ENCODE measurements at places on chromosomes 3 and 15.

GRCh38 chr3:149969940-149970715 is 567 bp downstream of the PFN2 start:
- DNase-seq, result peak; percentile 69

DNA sequence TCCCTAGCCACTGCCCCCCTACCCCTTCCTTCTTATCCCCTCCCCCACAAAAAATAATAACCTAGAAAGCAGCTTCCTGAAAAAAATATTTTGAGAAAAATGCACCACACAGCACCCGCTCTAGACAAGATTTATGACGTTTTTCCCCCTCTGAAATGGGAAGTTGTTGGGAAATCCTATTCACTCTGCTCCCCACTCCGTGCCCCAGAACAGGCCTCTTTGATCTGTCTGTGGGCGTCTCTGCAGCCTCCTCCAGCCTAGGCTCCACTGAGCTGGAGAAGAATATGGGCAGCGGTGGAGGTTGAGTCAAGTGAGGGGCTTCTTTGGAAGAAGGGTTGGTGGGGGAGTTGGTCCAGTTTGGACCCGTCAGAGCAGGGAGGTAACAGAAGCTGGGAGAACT is 28.5 kb upstream of the POLG start:
- no peak for DNase-seq

GRCh38 chr15:63603516-63603915 is 6.3 kb downstream of the FBXL22 start:
- no peak for DNase-seq

DNA sequence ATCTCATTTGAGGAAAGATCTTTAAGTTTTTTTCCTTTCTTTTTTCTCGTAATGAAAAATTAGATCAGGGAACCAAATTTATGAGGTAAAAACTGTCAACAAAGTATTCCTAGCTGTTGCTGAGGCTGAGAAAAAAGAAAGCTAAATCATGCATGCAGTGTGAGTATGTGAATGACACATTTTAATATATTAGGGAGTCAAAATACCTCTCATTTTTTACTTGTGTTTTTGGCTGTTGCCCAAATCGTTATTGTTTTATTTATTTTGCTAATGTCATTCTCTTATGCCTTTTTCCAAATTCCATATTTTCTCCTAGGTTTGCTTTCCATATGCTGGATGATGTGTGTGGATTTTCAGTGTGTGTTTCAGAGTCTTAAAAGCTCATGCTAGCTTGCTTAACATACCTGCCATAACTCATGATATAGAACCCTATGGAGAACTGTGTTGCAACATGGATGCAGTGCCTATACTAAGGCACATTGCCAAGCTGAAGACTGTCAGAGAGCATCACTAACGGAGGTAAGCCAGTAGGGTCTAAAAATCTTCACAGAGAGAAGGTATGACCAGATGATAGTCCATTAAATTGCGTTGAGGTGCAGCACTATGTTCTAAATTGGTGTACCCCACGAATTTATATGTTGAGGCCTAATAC is 629.5 kb upstream of the KCNMB2 start:
- no peak for DNase-seq

DNA sequence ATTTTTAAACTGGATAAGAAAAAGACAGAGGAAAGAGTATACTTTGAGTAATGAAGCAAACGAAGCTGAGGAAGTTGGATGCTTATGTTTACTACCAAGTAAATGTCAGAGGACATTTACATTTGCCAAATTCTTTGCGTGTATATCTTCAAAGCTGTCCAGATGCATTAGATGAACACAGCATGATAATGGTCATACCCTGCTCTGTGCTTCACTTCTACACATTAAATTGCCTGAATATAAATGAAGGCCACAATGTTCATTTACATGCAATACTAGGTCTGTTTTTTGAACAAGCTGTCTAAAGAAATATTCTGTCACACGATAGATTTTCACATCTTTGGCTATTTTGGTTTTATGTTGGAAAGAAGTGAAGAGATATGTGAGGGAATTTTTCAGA is 405.8 kb upstream of the ADAMTS9 start:
- DNase-seq, result no peak

DNA sequence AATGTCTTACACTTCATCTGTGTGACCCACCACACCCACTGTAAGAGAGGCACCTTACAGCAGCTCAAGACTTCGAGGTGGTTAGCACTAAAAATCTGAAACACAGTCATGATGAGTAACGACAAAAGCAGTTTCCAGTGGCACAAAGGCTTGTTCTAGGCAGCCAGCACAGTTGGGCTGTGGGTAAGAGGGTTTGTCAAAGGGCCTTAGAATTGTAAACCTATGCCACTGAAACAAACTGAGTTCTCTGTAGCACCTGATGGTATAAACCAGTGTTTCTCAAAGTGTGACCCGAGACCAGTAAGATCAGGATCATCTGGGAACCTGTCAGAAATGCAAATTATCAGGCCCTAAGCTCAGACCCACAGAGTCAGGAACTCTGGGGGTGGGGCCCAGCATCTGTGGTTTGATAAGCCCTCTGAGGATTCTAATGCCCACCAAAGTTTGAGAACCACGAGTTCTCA is 36.5 kb downstream of the DAPK2 start:
- no peak for DNase-seq

- no peak for DNase-seq
Measured at GRCh38 chr3:54305409-54306099, 183.2 kb downstream of the CACNA2D3 start.

DNA sequence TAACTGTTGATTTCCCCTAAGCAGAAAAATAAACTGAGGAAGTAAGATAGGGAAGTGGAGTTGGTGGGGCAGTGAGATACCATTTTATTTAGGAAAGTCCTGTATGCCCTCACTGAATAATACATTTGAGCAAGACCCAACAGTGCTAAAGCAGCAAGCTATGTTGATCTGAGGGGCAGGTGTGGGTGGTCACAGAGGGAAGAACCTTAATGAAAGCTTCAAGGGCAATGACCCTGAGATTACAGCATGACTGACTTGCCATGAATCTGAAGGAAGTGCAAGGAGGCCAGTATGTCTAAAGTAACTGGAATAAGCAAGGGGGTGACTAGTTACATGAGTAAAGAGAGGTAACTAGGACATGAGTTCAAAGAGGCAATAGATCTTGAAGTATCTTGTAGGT is 159.5 kb downstream of the CD47 start:
- no peak for DNase-seq

GRCh38 chr3:187267306-187267705 is 24.2 kb downstream of the MASP1 start:
- DNase-seq, result no peak

- DNase-seq, result no peak
Measured at GRCh38 chr15:88071141-88071540, 185.4 kb downstream of the NTRK3 start.

GRCh38 chr3:36796161-36796560 is 31.8 kb upstream of the DCLK3 start:
- no peak for DNase-seq

DNA sequence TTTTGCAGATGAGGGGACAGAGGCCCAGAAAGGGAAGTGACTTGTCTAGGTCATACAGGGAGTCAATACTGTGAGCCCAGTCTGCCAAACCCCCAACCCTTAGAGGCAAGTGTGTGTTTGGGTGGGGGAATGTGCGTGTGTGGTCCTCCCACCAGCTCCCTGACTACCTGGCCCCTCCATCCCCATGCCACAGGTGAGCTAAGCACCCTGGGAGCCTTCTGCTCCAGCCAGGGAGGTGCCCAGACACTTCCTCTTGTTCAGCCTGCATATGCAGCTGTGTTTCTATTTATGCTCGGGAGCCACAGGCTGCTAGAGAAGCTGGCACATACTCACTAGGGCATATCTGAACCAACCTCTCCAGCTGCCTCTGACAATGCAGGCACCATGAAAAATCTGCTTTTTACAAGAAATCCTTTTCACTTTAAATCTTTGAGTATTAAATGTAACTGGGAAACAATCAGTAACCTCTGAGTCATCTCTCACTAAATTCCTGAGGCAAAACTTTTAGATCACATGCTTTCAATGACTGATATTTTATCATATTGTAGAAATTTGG is 20.7 kb downstream of the TBC1D2B start:
- DNase-seq, result no peak

DNA sequence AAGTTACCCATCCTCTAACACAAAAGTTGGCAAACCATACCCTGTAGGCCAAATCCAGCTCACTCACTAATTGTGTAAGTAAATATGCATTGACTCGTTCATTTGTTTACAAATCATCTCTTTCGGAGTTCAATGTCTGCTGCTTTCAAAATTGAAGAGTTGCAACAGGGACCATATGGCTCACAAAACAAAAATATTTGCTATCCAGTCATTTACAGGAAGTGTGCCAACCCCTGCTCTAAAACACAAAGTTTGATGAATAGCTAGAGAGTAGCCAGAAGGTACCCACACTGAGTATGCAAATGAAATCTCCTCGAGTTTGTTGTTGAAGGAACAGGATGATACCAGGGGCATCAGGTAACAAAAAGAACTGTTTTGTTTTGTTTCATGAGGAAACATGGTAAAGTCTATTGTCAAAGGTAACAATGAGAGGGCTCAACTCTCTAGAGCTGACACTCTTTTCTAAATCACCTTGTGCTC is 236.2 kb upstream of the THBS1 start:
- no peak for DNase-seq

DNA sequence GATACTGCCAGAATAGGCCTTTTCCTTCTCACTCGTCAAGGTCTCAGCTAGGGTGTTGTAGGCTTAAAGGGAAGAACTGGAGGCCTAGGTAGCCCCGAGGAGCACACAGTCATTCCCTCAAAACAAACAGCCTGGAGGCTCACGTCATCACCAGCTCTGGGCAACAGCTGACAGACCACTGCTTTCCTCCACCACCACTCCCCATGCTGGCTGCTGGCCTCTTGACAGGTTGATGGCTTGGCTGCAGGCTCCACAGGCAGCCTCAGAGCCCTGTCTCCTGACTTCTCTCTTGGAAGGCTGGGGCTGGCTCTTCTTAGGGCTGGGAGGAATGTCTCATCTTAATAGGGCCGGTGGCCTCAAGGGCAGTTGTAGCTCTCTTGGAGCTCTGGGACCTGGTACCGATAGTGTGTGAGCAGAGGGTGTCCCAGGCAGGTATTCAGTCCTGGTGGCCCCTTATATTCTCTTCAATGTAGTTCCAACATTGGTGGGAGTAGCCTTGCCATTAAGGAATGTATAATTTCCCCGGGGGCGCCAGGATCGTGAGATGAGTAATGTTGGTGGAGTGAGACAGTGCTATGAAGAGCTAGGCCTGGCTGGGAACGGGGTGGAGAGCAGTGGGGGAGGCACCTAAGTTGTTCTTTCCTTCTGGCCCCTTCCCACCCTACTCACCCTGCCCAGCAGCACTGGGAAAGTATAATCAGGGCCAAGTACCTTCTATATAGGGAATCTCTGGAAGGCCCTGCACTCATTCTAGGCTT is 6.1 kb upstream of the AP2M1 start:
- no peak for DNase-seq

GRCh38 chr3:184117636-184118035 is 17.5 kb upstream of the EIF2B5 start:
- DNase-seq, result no peak

- DNase-seq, result peak; percentile 97
Measured at GRCh38 chr15:90660195-90660998, 56.7 kb upstream of the BLM start.

- no peak for DNase-seq
Measured at GRCh38 chr15:93296759-93297500, 207.9 kb upstream of the RGMA start.

DNA sequence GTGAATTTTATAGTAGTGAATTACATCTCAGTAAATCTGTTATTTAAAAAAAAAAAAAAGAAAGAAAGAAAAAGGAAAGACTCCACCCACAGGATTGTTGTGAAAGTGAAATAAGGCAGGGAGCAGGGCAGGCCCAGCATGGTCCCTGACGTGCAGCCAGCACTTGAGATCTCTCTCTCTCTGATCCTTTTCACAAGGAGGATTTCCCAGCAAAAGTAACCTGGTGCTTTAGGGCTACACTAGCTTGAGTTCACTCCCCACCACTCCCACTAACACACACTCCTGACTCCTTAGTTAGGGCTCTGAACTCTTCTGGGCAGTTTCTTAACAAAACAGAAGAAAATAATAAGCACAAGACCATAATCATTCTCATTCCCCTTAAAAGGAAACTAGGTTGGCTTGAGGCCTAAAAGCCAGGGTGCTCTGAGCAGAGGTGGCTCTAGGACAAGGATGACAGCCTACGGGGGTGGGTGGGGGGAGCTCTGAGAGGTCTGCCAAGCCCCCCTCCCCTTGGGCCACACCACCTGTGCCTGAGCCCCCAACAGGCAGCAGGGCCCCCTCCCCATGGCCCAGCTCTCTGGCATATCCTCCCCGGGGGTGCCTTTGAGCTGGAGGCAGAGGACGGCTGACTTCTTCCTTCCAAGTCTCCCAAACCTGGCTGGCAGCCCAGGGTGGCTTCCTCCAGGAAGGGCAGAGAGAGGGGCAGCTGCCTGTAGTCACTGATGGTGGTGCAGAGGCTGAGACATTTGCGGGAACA is 856 bp downstream of the TMEM40 start:
- no peak for DNase-seq

DNA sequence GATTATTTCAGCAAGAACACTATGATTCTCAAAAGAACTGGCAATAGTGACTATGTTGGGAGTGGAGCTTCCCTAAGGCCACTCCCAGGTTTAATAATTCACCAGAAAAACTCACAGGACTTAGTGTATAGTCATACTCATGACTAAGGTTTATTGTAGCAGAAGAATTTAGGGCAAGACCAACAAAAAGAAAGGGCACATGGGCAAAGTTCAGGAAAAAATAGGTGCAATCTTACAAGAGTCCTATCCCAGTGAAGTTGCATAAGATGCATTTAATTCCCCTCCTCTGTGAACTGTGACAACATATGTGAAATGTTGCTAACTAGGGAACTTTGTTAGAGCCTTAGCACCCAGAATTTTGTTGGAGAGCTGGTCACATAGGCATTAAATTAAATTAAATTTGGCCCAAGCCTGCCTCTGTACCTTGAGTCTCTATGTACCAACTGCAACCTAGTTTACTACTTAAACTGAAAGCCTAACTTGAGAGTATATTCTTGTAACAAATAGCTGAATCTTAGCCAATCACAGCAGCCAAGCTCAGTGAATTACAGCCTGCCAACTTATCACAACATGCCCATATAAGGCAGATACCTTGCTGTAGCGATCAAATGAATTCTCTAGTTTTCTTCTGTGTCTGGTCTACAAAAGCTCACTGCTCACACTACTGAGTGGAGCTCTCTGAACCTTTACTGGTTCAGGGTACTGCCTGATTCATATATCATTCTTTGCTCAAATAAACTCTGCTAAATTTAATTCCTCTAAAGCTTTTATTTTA is 386.2 kb upstream of the ARHGEF26 start:
- no peak for DNase-seq

DNA sequence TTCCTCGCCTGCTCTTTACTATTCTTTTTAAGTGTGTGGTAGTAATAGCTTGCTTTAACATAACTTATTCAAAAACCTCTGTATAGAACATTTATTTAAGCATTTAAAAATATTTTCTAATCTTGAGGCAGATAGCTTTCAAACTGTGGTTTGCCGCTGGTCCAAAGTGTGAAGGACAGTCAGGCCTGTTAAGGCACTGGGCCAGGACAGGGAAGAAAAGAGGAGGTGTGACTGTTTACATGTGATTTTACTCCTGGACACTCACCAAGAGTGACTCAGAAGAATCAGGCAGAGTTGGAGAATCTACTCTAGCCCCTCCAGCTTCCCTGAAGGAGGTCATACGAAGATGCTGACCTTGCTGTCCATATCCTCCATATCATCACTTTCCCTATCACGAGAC is 44.7 kb downstream of the CEP152 start:
- DNase-seq, result no peak

- peak; percentile 45 for DNase-seq
Measured at GRCh38 chr15:101115786-101116680, 135.8 kb downstream of the CHSY1 start.

- DNase-seq, result no peak
Measured at GRCh38 chr15:33022629-33023028, 171.9 kb downstream of the FMN1 start.

- no peak for DNase-seq
Measured at GRCh38 chr15:67335534-67336222, 81.1 kb downstream of the IQCH start.

Measured in foreskin melanocyte (primary cell).